ENCODE measurements at places on chromosomes 16 and 17.

- DNase-seq, result no peak
Observed at GRCh38 chr16:71700831-71701230, 23.7 kb downstream of the PHLPP2 start.

DNA sequence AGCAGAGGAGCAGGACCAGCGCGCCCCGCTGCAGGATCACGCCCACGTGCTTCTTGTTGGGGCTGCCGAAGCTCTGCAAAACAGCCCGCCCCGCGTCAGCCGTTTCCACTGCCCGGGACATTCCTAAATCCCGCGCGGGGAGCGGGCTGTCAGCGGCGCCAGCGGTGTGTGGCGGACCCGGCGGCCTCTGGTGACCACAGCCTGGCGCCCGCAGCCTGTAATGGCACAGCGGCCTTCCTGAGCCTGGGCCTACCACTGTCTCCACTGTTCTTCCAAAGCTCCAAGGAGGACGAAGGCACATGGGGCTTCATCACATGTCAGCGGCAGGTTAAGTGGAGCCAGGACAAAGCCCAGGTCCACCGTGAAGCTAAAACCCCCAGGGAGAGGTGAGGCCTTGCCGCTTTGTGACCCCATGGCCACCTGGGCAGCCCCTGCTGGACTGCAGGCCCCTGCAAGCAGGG, 2.5 kb downstream of the SLC47A2 start:
- DNase-seq, result peak; percentile 76

GRCh38 chr16:50744881-50745280, 3.0 kb downstream of the CYLD start:
- DNase-seq, result no peak

DNA sequence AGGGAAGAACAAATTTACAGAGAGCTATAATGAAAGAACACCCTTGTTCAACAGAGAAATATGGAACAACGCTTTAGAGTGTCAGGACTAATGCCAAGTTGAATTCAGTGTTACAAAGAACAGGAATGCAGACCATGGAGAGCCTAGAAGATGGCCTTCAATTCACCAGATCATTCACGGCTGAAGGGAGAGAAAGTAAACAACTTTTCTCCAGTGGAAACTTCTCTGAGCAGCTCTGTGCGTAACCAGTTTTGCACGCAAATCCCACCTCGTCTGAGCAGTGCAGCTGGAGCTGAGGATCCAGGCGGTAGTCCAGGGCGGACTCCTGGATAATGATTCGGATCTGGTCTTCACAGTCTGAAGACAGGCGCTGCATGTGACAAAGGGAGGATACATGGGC, 40.5 kb upstream of the CLEC18B start:
- no peak for DNase-seq

DNA sequence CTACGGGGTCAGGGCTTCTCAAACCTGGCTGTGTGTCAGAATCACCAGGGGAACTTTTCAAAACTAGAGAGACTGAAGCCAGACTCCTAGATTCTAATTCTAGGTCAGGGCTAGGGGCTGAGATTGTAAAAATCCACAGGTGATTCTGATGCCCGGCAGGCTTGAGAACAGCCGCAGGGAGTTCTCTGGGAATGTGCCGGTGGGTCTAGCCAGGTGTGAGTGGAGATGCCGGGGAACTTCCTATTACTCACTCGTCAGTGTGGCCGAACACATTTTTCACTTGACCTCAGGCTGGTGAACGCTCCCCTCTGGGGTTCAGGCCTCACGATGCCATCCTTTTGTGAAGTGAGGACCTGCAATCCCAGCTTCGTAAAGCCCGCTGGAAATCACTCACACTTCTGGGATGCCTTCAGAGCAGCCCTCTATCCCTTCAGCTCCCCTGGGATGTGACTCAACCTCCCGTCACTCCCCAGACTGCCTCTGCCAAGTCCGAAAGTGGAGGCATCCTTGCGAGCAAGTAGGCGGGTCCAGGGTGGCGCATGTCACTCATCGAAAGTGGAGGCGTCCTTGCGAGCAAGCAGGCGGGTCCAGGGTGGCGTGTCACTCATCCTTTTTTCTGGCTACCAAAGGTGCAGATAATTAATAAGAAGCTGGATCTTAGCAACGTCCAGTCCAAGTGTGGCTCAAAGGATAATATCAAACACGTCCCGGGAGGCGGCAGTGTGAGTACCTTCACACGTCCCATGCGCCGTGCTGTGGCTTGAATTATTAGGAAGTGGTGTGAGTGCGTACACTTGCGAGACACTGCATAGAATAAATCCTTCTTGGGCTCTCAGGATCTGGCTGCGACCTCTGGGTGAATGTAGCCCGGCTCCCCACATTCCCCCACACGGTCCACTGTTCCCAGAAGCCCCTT, 10.9 kb downstream of the STH start:
- DNase-seq, result no peak

Measured in lower leg skin (tissue), 4 donors.